ENCODE measurements at places on chromosomes 2 and 18. TPM values are rescaled to one million over a fixed set of nuclear protein-coding genes. Genes with fewer than 3 reads are reported as not detected.

DLX1 gene
- not detected for total RNA-seq

RTP5 gene
- not detected for total RNA-seq

GRCh38 chr18:52519021-52519420 is 179.0 kb downstream of the DCC start:
- DNase-seq: no peak

DNA sequence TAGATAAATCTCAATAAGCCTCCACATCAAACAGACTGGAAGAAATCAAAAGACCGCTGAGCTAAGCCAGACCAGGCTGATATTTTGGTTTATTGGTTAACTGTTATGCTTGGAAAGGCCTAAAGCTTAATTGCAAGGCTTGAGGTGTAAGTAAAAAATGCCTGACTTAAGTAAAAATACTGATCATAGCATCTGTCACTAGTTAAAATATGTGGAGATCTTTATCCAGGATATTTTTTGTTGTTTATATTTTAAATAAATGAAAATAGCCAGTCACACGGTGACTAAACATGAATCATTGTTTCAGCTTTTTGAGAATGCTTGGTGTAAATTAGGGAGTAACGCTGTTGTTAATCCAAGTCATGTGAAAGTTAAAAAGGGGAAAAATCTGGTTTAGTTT is 127.9 kb downstream of the THADA start:
- DNase-seq: no peak

- no peak for DNase-seq
These were observed 9.3 kb downstream of the EIPR1 start for GRCh38 chr2:3368261-3368722.

LONRF2 gene
- not detected for total RNA-seq

KYNU gene
- not detected for total RNA-seq

DNA sequence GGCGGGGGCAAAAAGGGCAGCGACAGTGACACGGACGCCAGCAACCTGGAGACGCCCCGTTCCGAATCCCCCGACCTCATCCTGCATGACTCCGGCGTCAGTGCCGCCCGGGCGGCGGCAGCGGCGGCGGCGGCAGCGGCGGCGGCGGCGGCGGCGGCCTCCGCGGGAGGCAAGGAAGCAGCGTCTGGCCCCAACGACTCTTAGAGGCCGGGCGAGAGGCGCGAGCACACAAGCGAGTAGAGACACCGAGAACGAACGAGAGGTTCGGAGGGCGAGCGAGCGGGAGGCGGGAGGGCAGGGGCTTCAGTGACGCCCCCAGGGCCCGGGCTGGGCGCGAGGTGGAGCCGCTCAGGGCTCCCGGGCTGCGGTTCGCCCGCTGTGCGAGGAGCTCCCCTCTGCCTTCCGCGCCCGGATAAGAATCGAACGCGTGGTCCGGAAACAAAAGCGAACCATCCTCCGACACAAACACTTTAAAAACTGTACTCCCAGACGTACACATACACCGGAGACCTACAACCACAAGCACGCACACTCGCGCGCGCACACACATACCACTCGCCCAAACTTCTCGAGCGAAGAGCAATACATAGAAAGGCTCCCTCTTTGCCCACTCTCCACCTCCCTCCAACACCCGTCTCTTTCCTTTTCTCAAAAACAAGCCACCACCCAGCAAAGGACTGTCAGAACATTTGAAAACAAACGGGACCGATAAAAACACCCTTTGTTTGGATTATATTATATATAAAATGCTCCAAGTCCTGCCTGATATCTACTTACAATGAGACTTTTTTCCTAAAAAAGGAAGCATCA is 2.8 kb downstream of the SP9 start:
- no peak for DNase-seq

CDK5R2 gene
- not detected for total RNA-seq

DNA sequence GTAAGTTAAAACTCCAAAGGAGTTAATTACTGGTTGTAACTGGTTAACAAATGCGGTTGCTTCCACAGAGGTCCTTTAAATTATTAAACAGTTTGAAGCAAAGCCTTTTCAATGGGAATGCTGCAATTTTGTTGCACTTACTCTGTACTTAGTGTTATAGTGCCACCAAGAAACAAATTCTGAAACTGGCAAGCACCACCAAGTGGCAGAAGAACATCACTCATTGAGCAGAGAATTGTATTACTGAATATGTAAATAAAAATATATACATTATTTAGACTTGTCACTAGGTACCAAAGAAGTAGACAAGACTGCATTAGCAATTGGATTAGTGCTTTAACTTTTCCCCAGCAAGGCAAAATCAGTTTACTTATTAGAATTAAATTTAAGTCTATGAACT is 2.6 kb upstream of the TMEFF2 start:
- DNase-seq: no peak

DNA sequence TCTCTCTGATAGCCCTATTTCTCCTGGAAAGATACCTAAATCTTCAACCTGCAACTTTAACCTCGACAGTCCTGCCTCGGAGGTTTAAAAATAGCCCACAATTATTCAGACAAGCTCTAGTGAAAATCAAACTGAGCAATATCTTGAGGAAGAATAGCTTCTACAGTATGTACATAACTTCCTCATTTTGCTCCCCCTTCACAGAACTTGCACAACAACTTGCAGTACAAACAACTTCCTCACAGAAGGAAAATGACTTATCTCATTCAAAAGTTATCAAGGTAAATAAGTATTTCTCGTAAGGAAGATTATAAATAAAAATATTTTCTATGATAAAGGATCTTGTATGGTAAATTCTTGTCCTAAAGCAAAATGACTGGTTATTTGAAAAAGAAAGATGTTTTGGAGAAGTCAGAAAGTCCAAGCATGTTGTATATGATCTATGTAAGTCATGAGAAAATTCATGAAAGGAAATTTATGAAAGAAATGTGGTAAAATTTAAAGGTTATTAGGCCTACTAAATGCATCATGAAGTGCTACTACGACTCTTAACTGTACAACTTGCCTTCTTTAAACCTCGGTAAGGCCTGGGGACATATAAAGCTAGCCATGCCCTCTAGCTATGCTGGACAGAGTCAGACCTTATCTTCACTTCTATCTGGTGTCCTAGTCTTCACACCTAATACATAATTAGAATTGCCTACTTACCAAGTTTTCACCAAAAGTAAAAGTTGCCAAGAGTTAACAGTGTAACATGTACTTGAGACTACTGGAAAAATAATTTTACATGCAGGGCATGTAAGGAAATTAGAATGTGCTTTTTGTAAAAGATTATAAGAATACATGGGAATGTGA is 394.5 kb downstream of the DLGAP1 start:
- DNase-seq: no peak

SEMA4C gene
- 18.0 TPM for total RNA-seq

DNA sequence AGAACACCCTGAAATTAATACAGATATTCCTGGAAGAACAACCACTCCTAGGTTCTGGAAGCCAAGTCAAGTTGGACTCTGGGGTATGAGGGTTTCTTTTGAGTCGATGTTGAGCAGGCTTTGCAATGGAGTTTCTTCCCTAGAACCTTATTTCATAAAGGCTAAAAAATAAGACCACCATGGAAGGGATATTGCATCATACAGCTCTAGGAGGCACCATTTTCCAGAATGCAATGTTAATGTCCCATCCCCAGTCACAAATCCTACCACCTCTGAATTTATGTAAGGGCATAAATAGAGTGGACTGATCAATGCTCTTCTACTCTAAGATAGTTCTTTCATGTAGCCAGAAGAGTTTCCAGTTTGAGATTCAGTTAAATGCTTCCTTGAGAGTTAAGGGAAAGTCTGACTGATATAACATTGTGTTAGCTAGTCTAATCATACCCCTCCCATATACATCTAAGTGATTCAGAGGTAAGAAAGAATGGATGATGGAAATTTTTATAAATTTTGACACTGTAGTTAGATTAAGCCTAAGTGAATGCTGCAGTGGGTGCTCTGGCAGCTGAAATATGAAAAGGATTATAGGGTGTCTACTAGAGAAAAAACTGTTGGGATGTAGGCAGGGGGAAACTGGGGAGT is 22.0 kb downstream of the ARHGAP15 start:
- DNase-seq: no peak

DNA sequence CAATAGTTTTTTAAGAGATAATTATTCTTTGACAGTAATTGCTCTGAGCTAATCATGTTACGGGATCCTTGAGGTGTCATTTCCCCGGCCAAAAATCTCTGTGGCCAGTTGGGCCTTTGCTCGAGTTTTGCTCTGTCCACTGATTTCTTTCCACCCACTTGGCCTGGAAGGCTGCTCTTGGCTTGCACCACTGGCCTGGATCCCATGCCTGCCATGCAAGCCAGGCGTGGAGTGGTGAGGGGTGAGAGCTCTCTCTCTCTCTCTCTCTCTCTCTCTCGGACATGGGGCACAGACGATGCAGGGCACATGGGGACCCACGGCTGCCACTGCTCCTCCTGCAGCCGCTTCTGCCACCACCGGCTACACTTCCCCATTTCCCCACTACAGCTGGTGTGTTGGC is 853.0 kb upstream of the GCFC2 start:
- no peak for DNase-seq

ST8SIA5 gene
- total RNA-seq: 0.17 TPM

GRCh38 chr18:32896776-32897547 is 124.1 kb upstream of the KLHL14 start:
- DNase-seq: no peak

TET3 gene
- total RNA-seq: 70.3 TPM

DNA sequence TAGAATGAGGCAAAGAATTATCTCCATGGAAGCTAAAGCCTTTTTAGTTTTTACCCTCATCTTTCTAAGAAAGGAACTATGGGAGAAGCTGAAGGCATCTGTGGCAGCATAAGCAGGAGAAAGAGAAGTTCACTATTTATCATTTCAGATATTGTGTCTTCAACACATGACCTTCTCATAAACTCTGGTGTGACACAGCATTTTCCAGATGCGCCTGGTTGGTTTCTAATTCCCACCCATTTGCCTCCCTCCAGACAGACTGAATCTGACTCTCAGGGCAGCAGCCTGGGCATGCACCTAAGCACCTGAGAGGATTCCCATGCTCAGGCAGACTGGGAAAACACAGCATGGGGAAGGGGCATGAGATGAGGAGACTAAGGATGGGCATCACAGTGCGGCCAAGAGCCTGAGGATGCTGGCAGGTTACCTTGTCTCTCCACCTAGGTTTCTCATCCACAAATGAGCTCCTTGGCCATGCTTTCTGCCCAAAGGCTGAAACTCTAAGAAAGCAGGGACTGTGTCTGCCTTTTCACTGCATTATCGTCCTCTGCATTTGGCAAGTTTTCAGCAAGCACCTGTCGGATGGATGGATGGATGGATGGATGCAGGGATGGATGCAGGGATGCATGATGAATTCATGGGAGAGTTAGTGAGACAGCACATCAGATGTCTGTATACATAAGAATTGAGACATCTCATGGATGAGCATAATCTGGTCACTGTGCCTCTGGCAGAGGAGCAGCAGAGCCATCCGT is 28.8 kb upstream of the SULT1C4 start:
- no peak for DNase-seq

DNA sequence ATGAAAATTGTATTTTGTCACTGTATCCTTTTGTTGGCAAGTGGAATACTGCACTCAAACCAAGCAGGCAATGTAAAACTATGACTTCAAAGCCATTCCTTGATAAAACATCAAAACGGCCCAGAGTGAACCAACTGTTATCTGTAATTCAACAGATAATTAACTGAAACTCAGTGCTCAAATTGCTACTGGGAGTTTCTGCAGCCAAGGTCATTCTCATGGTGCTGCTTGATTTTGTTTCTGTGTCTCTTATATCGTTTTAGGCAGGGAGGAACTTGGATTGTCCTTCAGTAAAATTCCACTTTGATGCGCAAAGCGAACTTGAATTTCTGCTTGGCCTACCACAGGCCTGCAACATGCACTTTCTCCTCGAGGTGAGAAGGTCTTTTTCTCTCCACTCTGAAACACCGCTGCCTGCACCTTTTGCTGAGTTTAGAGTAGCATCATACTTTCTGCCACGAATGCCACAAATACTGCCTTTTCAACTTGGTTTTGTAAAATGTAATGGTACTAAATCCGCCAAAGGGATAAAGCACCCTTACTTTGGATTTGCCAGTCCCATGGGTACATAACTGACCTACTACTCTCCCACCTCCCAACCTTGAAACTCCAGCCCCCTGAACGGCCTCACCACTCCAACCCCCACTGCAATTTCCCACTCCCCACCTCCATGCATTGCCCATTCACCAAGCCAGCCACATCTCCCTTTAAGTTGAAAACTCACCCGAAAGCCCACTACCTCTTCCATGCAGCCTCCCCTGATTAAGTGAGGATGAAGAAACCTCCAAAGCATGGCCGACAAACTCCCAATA is 204.7 kb downstream of the TGIF1 start:
- no peak for DNase-seq
